NCI-H1105 (cell line): ENCODE measurements at places on chromosomes 5 and 9.

DNA sequence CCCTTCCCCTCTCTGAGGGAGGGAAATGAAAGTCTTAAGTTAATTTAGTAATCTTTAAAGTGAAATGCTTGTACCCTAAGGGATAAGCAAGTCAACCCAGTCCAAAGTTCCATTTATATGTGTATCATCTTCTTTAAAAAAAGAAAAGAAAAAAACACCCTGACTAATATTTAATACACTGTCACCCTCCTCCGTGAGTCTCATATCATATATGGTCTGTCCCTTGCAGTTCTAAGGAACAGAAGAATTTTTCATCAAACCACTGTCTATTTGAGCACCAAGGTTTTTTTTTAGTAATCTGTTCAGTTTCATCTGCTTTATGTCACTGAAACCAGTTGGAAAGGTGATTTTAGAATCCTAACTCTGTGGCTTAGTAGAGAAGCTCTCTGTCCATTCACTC is 15.2 kb downstream of the TNIP1 start:
- no peak for DNase-seq

DNA sequence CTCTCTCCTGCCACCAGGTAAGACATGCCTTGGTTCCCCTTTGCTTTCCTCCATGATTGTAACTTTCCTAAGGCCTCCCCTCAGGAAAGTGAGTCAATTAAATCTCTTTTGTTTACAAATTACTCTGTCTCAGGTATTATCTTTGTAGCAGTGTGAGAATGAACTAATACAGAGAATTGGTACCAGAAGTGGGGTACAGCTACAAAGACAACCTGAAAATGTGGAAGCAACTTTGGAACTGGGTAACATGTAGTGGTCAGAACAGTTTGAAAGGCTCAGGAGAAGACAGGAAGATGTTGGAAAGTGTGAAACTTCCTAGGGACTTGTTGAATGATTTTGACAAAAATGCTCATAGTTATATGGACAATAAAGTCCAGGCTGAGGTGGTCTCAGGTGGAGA is 97.2 kb downstream of the FAM170A start:
- DNase-seq = no peak

GRCh38 chr5:10577371-10578292 is 13.8 kb downstream of the ANKRD33B start:
- DNase-seq = no peak

GRCh38 chr9:6829027-6829426 is 71.3 kb downstream of the KDM4C start:
- no peak for DNase-seq

- no peak for DNase-seq
These were observed 196.5 kb downstream of the COMMD10 start for GRCh38 chr5:116281309-116281708.

GRCh38 chr9:4141296-4141695 is 158.6 kb downstream of the GLIS3 start:
- DNase-seq = no peak

DNA sequence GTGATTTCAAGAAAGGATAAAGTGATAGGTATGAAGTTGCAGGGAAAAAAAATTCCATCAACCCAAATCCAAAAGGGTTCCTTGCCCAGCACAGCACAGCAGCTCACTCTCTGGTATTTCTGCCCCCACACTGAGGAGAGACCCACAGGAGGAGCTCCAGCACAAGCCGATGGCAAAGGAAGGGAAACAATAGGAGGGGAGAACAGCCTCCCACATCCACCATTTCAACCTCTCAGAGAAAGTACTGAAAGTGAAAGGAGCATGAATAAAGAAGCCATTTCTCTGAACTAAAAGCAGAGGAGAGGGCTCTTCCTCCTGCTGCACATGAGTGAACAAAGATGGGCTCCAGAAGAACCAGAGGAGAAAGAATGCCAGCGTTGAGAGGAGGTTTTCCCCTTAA is 54.9 kb upstream of the ZSWIM6 start:
- no peak for DNase-seq

DNA sequence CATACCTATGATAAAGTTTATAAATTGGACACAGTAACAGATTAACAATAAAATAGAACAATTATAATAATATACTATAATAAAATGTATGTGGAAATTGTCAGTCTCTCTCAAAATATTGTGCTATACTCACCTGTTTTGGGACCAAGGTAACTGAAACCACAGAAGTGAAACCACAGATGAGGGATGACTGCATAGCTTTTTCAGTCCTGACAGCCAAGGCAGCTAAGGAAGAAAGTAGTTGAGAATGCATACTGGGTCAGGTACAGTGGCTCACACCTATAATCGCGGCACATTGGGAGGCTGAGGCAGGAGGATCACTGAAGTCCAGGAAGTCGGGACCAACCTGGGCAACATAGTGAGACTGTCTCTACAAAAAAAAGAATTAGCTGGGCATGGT is 8.9 kb downstream of the SRP19 start:
- no peak for DNase-seq

GRCh38 chr5:69494452-69494851 is 1.9 kb downstream of the OCLN start:
- DNase-seq = no peak

DNA sequence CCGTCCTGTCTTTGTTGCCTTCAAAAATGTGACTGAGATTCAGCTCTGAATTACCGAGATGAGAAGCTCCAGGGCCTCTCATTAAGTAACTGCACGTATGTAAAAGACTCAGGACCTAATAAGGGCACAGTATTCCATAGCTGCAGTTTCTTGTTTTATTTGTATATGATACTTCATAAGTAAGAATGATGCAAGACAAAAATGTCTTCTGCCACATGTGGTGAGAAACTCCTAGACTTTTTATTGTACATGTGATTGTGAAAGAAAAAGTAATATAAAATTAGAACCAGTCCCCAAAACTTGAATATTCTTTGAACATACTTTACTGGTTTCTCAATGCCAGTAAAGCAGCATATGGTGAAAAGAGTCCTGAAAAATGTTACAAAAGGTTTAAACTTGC is 110.1 kb upstream of the OTULINL start:
- DNase-seq = no peak

DNA sequence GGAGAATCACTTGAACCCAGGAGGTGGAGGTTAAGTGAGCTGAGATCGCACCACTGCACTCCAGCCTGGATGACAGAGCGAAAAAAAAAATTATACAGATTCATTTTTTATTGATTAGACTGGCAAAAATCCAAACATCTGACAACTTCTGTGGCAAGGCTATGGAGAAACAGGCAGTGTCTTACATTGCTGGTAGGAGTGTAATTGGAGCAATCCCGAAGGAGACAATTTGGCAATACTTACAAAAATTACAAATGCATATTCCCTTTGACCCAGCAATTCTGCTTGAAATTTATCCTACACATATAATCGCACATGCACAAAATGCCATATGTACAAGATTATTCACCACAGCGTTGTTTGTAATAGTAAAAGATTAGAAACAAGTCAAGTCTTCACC is 86.8 kb downstream of the MAPKAP1 start:
- no peak for DNase-seq

DNA sequence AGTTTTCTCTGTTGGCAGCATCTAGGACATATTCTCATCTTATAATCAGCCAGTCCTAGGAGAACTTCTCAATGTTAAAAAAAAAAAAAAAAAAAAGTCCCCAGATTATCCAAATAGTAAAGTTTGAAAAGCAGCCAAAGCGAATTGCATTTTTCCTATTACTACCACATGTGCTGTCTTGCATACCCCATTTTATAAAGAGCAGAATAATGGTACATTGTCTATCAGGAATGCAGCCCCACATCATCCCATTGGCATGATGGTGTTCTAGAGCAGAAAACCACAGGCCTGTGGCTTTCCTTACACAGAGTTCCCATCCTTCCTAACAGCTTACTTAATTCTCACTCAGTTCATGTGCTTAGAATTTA is 381.6 kb downstream of the TMEM38B start:
- DNase-seq = no peak

- DNase-seq = no peak
These were observed 26.2 kb downstream of the GOLPH3 start for GRCh38 chr5:32147959-32148358.

GRCh38 chr5:1089146-1089545 is 22.7 kb downstream of the SLC12A7 start:
- DNase-seq = no peak

DNA sequence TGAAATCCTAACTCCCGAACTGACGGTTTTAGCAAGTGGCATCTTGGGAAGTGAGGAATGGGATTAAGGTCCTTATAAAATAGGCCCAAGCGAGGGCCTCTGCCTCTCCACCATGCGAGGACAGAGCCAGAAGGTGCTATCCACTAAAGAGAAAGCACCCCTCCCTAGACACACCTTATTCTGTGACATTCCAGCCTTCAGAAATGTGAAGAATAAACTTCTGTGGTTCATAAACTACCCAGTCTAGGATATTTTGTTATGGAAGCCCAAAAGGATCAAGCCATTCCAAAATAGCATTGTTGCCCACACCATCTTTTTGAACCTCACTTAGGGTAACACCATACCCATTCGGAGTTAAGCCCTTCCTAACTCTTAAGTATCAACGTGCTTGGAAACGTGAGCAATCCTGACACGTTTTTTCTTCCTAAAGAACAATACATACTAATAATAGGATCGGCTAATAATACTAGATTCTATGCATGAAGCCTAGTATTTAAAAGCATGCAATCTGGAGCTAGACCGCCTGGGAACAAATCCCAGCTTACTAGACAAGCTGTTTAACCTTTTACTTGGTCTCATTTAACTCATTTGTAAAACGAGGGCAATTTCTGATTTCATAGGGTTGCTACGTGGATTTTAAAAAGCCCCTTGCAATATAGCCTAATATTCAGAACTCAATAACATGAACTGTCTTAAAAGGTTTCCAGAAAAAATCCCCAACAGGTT is 1.1 kb upstream of the SMC2 start:
- DNase-seq = no peak

GRCh38 chr9:108756746-108757490 is 98.9 kb downstream of the ACTL7B start:
- no peak for DNase-seq

DNA sequence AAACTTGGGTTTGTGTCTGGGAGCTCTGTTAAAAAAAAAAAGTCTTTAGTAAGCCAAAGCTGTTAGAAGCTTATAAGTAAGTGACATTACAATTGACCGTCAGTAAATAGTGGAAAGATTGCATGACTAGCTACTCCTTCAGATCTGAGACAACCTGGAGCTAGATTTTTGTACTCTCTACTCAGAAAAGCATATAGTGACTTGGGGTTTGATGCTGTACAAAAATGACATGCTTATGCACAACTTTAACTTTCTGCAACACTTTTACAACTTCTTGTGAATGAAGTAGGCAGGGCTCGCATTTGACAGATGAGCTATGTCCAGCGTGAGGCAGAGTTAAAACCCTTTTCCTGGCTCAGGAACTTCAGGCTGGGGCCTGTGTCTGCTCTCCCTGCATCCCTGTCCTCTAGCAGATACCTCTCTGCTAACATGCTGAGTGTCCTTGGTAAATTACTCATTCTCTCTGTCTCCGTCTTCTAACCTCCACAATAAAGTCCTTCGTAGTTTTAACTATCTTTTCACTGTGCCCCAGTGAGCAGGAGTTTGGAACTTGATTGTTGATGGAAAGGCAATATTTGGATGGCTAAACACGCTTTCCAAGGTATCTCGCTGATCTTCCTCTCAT is 471 bp upstream of the GHR start:
- DNase-seq = no peak

- DNase-seq = peak; percentile 31
These were observed 5.4 kb downstream of the MRPS27 start for GRCh38 chr5:72314571-72315172.

- DNase-seq = no peak
These were observed 5.0 kb downstream of the SQSTM1 start for GRCh38 chr5:179825655-179826182.

GRCh38 chr5:116494784-116495450 is 79.7 kb downstream of the SEMA6A start:
- DNase-seq = peak; percentile 82

- DNase-seq = no peak
These were observed at the start of gene PLK2 for GRCh38 chr5:58460002-58460731. Gene PLK2 (minus strand): TSS chr5:58460086. CDS start chr5:58459959, 127 bp downstream.

DNA sequence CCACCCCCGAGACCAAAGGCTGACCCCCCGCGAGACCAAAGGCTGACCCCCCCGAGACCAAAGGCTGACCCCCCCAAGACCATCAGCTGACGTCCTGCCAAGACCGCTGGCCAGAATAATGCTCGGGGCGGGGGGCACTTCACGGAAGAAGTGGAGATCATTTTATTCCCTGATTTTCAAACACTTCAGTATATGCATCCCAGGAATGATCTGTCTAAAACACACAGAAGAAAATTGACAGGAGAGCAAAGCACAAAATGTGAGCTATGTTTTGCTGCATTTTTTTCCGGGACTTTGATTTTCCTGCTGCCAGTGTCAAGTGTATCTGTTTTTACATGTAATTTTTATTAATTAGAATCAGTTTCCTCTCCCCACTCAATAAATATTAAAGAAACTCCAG is 67.1 kb downstream of the ADAMTS2 start:
- DNase-seq = no peak

- DNase-seq = no peak
These were observed 26.2 kb downstream of the WWC1 start for GRCh38 chr5:168317521-168318147.

- no peak for DNase-seq
These were observed 72.3 kb upstream of the ANXA1 start for GRCh38 chr9:73079326-73079725.

DNA sequence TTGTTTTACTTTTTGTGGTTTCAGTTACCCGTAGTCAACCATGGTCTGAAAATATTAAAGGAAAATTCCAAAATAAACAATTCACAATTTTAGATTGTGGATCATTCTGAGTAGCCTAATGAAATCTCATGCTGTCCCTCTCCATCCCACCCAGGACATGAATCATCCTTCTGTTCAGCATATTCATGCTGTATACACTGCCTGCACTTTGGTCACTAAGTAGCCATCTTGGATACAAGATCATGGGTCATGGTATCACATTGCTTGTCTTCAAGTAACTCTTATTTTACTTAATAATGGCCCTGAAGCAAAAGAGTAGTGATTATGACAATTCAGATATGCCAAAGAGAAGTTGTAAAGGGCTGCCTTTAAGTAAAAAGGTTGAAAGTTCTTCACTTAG is 536.5 kb upstream of the ACO1 start:
- DNase-seq = no peak

DNA sequence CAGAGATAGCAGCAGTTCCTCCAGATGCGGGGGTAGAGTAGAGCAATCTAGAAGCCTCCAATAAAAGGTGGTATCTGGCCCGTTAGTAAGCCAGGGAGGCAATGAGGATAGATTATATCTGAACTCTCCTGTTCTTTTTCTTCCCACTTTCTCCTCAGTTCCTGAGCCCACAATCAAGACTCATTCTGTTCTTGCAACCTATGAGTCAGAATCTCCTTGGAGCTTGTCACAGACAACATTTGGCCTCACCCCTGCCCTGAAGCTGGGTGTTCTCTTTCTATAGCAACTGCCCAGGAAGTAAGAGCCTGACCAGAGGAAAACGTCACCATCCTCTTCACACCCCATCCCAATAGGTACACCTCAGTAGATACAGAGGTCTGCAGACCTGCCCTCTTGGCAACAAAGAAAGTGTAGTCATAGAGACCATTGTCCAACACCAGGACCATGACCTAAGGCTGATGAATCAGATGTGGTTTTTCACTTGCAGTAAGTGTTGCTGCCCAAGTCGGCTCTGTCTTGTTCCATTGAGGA is 76.3 kb upstream of the PCA3 start:
- DNase-seq = no peak
